HFFc6 (cell line): ENCODE measurements at places on chromosomes 12 and 14. TPM values are rescaled to one million over a fixed set of nuclear protein-coding genes. Genes with fewer than 3 reads are reported as not detected.

INHBE gene
- 0.15 to 0.34 TPM (median 0.21 TPM) in 3 replicates for total RNA-seq

SRRM4 gene
- total RNA-seq, result not detected in 2 replicates

MYF5 gene
- not detected in 3 replicates for total RNA-seq

TMEM179 gene
- total RNA-seq, result not detected in 3 replicates

PMCH gene
- total RNA-seq, result not detected in 3 replicates

CPNE6 gene
- total RNA-seq, result not detected in 3 replicates

TAS2R8 gene
- not detected in 3 replicates for total RNA-seq

HOXC11 gene
- total RNA-seq, result 0.08 and 1.5 TPM in 2 replicates

PLXNC1 gene
- 0.40 and 0.50 TPM in 2 replicates for total RNA-seq

AMIGO2 gene
- 58.3 to 77.2 TPM (median 68.1 TPM) in 3 replicates for total RNA-seq

TSHR gene
- not detected in 3 replicates for total RNA-seq

PTPN6 gene
- 0.32 to 0.46 TPM in 2 of 3 replicates, not detected in the other for total RNA-seq

SSPN gene
- 10.5 to 15.6 TPM (median 11.5 TPM) in 3 replicates for total RNA-seq

DNA sequence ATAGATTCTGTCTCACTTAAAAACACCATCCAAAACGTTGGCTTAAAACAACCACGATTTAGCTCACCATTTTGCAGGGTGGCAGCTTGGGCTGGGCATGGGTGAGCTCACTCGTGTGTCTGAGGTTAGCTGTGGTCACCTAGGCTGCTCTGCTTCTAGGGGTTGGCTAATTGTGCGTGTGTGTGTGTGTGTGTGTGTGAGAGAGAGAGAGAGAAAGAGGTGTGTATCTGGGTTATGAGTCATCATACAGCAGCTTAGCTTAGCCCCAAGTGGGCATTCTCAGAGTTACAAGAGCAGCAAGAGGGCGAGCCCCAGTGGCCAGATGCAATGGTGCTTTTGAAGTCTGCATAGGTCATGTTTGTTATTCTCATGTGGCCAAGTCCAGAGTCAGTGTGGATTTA lies 6.0 kb downstream of the FBXW8 start:
- DNase-seq, result peak; percentile 87
- peak overlapping the region; percentile 78; the same call in 1 of the 2 replicates for H3K27ac ChIP-seq
- no peaks in the 10 kb centered on the region; the same call in 1 of the 2 replicates for H3K27me3 ChIP-seq
- H3K4me1 ChIP-seq, result peaks cover 55% of the 10 kb centered on the region
- H3K36me3 ChIP-seq, result peaks cover 41% of the 10 kb centered on the region
- H3K4me3 ChIP-seq, result peak overlapping the region; percentile 44

GRCh38 chr14:77714926-77715325 lies 7.0 kb downstream of the SLIRP start:
- H3K27ac ChIP-seq, result no peak overlapping the region
- H3K4me3 ChIP-seq, result no peak overlapping the region
- peaks cover 14% of the 10 kb centered on the region for H3K4me1 ChIP-seq
- H3K27me3 ChIP-seq, result no peaks in the 10 kb centered on the region; the same call in 1 of the 2 replicates

DNA sequence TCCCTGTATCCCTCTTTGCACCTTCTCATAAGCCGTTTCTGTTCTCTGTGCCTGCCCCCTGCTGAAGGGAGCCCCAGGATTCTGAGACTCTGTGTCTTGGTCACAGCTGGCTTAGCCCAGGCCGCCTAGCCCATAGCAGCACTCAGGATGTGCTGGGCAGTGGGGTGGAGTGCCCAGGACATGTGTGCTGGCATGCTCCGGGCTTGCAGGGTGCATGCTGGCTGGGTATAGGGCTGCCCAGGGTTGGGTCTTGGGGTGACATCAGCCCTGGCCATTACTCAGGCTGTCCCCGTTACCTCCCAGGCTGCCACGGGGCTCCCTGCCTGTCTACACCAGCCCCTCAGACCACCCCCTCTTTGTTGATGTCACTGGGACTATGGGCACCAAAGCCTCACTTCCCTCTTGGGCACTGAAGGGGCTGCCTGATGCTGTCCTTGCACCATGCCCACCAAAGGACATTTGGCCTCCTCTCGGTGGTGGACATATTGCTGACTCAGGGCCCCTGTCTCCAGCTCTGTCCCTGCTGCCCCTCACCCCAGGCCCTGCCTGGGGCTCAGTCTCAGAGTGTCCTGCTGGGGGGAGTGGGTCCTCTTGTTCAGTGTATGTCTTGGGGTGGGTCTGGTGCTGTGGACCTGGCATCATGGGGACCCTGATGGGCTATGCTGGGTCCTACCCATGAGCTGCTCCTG lies 2.4 kb downstream of the CEP170B start:
- H3K27ac ChIP-seq, result peak overlapping the region; percentile 81; the same call in 1 of the 2 replicates
- peak overlapping the region; percentile 89 for H3K4me3 ChIP-seq
- H3K27me3 ChIP-seq, result peaks cover 13% of the 10 kb centered on the region; the same call in 1 of the 2 replicates
- no peaks in the 10 kb centered on the region for H3K36me3 ChIP-seq

- no peaks in the 10 kb centered on the region for H3K4me1 ChIP-seq
- DNase-seq, result no peak
- H3K27me3 ChIP-seq, result no peaks in the 10 kb centered on the region; the same call in none of the 2 replicates
- no peaks in the 10 kb centered on the region; the same call in none of the 2 replicates for H3K36me3 ChIP-seq
- H3K4me3 ChIP-seq, result no peak overlapping the region
These were observed 27.8 kb downstream of the SNRNP35 start for GRCh38 chr12:123485756-123486155.

GRCh38 chr12:3772380-3772779 lies 19.5 kb upstream of the CRACR2A start:
- no peak overlapping the region for H3K27ac ChIP-seq
- no peaks in the 10 kb centered on the region; the same call in 1 of the 2 replicates for H3K27me3 ChIP-seq
- H3K4me1 ChIP-seq, result peaks cover 10% of the 10 kb centered on the region

GRCh38 chr12:132314516-132315233 lies 14.7 kb downstream of the GALNT9 start:
- H3K4me3 ChIP-seq, result no peak overlapping the region
- H3K4me1 ChIP-seq, result no peaks in the 10 kb centered on the region
- DNase-seq, result no peak

GRCh38 chr14:83006121-83006670 lies 1472.5 kb upstream of the SEL1L start:
- H3K4me3 ChIP-seq, result no peak overlapping the region
- H3K27me3 ChIP-seq, result no peaks in the 10 kb centered on the region
- no peak overlapping the region for H3K27ac ChIP-seq
- DNase-seq, result no peak
- H3K36me3 ChIP-seq, result peaks cover 5% of the 10 kb centered on the region; the same call in 1 of the 2 replicates

- no peaks in the 10 kb centered on the region; the same call in 1 of the 2 replicates for H3K27me3 ChIP-seq
- no peak for DNase-seq
- H3K27ac ChIP-seq, result no peak overlapping the region
- H3K36me3 ChIP-seq, result no peaks in the 10 kb centered on the region
- peaks cover 8% of the 10 kb centered on the region for H3K4me1 ChIP-seq
These were observed 7.7 kb downstream of the BRF1 start for GRCh38 chr14:105292826-105293711.

DNA sequence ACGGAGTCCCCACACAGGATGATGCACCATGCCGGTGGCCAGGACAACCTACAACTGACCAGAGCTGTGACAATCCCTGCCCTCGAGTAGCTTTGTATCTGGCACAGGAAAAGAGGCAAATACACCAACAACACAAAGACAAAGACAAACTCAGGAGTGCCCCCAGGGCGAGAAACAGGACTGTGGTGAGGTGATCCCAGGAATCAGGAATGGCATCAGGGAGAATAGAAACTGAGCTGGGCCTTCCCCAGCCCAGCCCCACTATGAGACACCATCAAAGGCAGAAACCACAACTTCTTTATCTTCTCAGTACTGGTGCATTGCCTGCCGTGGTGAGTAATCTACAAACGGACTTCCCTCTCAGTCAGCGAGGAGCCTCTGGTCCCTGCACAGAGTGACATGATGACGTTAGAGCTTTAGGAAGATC lies 157.7 kb downstream of the TTC7B start:
- peaks cover 3% of the 10 kb centered on the region; the same call in 1 of the 2 replicates for H3K27me3 ChIP-seq
- peak overlapping the region; percentile 60 for H3K27ac ChIP-seq
- H3K4me3 ChIP-seq, result no peak overlapping the region
- H3K4me1 ChIP-seq, result peaks cover 26% of the 10 kb centered on the region
- peak; percentile 77 for DNase-seq

DNA sequence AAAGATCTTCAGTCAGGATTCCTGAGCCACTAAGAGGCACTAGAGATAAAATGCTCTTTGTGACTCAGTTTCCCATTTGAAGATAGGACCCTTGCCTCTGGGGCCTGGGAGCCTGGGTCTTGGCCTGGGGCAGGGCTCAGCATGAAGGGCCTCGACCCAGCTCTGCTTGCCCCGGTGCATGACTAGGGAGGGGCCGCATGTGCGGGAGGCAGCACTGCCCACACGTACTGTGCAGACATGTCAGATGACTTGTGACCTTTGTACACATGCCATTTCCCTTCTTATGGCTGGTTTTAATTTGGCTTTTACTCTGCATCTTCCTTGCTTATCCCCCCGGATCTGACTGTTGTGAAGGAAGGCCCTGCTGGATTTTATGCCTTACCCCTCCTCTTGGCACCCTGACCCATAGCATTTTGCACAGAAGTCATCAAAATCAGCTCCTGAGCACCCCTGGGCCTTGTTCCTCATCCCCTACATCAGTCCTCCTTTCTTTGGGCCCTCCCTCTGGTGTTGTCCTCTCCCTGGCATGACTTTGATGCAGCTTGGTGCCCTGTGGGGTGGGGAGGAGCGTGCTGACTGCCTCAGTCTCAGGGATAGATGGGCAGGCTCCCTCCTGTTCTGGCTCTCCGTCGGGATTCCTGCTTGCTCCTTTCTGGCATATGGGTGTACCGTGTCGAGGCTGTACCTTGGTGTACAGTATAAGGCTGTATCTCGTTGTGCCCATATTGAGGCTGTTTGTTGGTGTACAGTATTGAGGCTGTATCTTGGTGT lies 4.4 kb downstream of the CLSTN3 start:
- no peaks in the 10 kb centered on the region; the same call in 1 of the 2 replicates for H3K27me3 ChIP-seq
- H3K4me1 ChIP-seq, result peaks cover 9% of the 10 kb centered on the region
- no peak overlapping the region for H3K27ac ChIP-seq
- no peak for DNase-seq

DNA sequence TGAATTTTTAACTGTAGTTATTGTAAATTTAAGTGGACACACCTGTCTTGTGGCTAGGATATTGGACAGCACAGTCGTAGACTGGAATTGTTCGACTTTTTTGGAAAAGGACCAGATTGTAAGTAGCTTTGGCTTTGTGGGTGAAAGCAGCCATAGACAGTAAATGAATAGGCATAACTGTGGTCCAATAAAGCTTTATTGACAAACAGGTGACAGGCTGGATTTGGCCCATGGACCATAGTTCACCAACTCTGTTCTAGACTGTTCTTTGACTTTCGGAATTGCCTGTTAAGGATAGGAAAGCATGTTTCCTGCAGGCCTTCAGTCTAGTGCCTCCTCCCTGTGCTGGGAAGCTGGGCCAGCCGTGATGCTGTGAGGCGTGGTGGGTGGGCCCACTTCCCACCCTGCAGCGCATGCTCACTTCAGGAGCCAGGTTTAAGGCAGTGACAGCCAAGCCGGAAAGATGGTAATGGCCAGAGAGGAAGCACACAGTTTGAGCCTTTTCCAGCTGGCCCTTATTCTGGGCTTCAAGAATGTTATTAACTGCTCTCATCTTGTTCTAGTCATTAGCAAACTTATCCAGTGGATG lies 51.8 kb downstream of the PPP2R5C start:
- H3K4me1 ChIP-seq, result peaks cover 71% of the 10 kb centered on the region
- peaks cover 8% of the 10 kb centered on the region; the same call in 1 of the 2 replicates for H3K36me3 ChIP-seq
- H3K27ac ChIP-seq, result peak overlapping the region; percentile 52
- H3K27me3 ChIP-seq, result no peaks in the 10 kb centered on the region
- H3K4me3 ChIP-seq, result no peak overlapping the region

GRCh38 chr12:57235017-57235727 lies 5.7 kb downstream of the SHMT2 start:
- H3K27ac ChIP-seq, result no peak overlapping the region
- peaks cover 7% of the 10 kb centered on the region for H3K27me3 ChIP-seq
- no peak overlapping the region for H3K4me3 ChIP-seq

- H3K4me1 ChIP-seq, result peaks cover 80% of the 10 kb centered on the region
- H3K4me3 ChIP-seq, result peak overlapping the region; percentile 45
- H3K27ac ChIP-seq, result peak overlapping the region; percentile 72
- H3K27me3 ChIP-seq, result peaks cover 1% of the 10 kb centered on the region; the same call in 1 of the 2 replicates
- H3K36me3 ChIP-seq, result peaks cover 14% of the 10 kb centered on the region
These were observed 86.5 kb upstream of the SLC38A2 start for GRCh38 chr12:46459111-46459510.

- no peaks in the 10 kb centered on the region for H3K36me3 ChIP-seq
- peaks cover 16% of the 10 kb centered on the region for H3K27me3 ChIP-seq
- no peak for DNase-seq
- no peak overlapping the region for H3K27ac ChIP-seq
These were observed 104.7 kb downstream of the PRKCH start for GRCh38 chr14:61426048-61426447.

- H3K4me3 ChIP-seq, result no peak overlapping the region
- no peak overlapping the region for H3K27ac ChIP-seq
- H3K4me1 ChIP-seq, result peaks cover 37% of the 10 kb centered on the region
- H3K36me3 ChIP-seq, result no peaks in the 10 kb centered on the region
These were observed 33.8 kb downstream of the SPTB start for GRCh38 chr14:64845878-64846277.

- H3K27ac ChIP-seq, result no peak overlapping the region
- no peaks in the 10 kb centered on the region for H3K36me3 ChIP-seq
- peaks cover 53% of the 10 kb centered on the region for H3K27me3 ChIP-seq
- DNase-seq, result no peak
- H3K4me3 ChIP-seq, result no peak overlapping the region
- no peaks in the 10 kb centered on the region for H3K4me1 ChIP-seq
These were observed 6.6 kb downstream of the KRT6A start for GRCh38 chr12:52486166-52487105.

- no peaks in the 10 kb centered on the region for H3K27me3 ChIP-seq
- H3K27ac ChIP-seq, result peak overlapping the region; percentile 55
- peaks cover 23% of the 10 kb centered on the region for H3K36me3 ChIP-seq
- H3K4me3 ChIP-seq, result no peak overlapping the region
- no peak for DNase-seq
These were observed 44.0 kb upstream of the ISM2 start for GRCh38 chr14:77542421-77543239.

DNA sequence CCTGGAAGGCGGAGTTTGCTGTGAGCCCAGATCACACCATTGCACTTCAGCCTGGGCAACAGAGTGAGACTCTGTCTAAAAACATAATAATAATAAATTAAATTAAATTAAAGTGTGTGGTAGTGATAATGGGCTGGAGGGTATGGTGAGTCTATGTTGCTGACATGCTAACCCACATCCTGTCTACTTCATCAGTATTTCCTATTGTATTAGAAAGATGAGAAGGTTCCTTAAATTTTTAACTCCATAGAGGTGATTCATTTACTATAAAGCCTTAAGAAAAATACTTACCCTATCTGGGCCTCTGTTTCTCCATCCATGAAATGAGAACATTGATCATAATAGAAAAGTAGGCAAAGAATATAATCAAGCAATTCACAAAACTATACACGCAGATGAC lies 280.5 kb downstream of the FBXL14 start:
- DNase-seq, result no peak
- no peak overlapping the region for H3K4me3 ChIP-seq
- no peak overlapping the region for H3K27ac ChIP-seq
- H3K4me1 ChIP-seq, result peaks cover 53% of the 10 kb centered on the region
- no peaks in the 10 kb centered on the region; the same call in none of the 2 replicates for H3K27me3 ChIP-seq
- H3K36me3 ChIP-seq, result peaks cover 25% of the 10 kb centered on the region
